Foreskin fibroblast (primary cell): ENCODE measurements at places on chromosomes 5 and 9.

DNA sequence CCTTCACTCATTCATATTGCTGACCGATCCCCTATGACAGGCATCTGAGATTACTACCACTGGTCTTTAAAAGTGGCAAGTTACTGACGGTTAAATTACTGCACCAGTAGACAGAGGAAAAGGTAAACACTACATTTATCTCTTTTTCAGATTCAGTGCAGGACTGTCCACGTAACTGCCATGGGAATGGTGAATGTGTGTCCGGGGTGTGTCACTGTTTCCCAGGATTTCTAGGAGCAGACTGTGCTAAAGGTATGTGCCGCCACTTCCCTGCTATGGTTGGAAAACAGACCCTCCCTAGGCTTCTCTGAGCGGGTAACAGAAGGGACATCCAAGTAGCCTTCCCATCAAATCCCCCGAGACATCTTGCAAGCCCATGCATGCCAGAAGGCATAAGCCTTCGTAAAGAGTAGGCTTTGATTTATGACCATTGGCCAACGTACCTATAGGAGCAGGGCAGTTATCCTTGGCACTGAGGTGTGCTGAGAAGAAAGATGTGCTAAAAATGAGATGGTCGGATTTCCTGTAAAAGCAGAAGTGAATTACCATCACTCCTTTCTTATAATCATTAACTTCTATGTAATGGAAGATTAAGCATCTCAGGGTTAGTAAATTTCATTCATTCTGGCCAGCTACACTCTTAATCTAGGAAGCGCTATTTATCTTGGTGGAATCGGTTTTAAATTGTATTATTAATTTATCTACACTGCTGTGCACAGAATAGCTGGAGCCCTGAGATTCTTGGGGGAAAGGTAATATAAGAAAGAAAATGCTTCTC, 193.4 kb upstream of the WWC1 start:
- no peak for DNase-seq

DNA sequence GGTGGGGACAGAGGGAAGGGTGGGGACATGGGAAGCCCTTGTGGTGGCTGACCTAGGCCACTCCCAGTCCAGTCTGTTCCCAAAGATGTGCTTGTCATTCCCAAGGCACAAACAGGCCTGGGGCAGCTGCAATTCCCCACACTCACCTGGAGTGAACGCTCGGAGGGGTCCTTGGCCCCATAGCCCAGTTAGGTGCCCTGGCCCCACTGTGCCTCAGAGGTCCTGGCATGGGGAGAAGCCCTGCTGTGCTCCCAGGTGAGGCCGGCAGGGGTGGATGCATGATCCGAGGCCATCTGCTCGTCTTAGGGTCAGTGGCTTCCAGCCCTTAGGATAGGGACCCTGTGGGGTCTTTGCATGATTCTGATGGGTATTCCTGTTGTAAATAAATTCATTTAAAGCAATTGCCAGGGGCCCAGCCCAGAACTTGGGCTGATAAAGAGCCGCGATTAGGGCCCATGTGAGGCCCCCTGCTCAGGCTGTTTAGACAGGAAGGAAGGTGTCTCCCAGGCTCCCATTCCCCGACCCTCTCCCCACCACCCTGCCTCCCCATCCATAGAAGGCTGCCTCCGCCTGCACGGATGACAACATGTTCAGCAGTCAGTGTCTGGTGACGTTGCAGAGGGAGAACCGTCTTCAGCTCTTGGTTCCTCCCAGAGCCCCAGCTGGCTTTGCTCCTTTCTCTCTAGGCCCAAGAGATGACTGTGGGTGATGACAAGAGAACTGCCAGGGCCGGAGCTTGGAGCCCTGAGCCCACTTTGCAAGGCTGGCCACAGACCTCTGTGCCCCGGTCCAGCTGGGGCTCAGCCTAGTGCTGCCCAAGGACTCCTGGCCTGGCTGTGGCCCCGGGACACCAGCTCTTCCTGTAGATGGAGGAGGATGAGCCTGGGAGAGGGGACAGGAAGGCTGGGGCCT, 28.4 kb upstream of the IRX4 start:
- no peak for DNase-seq

GRCh38 chr5:52725808-52726207, 61.9 kb upstream of the ITGA1 start:
- no peak for DNase-seq

- no peak for DNase-seq
These were observed 18.8 kb downstream of the SMIM3 start for GRCh38 chr5:150797384-150797783.

DNA sequence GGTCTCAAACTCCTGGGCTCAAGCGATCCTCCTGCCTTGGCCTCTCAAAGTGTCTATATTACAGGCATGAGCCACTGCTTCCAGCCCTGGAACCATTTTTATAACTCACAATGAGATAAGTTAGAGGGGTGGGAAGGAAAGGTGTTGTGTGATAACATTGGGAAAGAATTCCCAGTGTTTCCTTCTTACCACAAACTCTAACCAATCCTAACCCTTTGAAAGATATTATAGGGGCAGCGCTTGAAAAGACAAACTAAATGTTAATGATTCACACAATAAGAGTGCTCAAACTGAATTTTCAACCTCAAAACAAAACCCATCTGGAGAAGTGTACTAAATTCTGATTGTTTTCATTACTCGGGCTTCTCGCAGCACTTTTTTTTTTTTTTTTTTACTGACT, 109.7 kb downstream of the TSSK1B start:
- DNase-seq = no peak

DNA sequence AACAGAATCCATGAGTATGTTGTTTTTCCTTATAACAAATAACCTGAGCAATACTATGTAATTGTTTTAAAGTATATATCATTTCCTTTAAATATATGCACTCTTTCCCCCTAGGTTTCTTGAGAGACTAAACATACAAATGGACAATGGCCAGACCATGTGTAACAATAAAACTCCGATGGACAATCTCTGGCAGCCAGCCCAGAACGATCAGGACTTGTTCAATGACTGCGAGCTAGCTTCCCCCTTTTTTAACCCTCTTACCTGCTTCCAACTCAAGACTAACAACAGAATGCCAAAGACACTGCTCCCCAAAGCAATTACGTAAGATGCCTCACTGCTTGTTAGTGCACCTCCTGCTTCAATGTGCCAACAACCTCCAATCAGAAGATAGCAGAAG, 94.9 kb downstream of the HTR4 start:
- no peak for DNase-seq

DNA sequence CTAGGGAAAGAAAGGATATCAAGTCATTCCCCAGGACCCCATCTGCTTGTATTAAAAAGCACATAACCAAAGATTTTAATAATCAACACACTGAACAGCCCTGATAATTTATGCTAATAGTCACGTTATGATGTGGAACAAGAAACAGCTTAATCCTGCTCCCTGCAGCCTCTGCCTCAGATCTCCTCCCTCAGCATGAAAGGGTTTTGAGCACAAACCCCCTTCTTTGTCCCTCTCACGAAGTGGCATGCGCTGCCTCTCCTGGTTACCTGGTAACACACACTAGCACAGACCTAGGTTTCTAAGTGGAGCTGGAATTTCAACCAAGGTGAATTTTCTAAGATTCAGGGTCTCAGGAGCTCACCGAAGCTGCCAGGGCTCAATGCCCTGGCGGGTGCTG, 5.1 kb downstream of the IGFBPL1 start:
- no peak for DNase-seq

GRCh38 chr9:102202126-102202525, 463.7 kb upstream of the GRIN3A start:
- DNase-seq = no peak

DNA sequence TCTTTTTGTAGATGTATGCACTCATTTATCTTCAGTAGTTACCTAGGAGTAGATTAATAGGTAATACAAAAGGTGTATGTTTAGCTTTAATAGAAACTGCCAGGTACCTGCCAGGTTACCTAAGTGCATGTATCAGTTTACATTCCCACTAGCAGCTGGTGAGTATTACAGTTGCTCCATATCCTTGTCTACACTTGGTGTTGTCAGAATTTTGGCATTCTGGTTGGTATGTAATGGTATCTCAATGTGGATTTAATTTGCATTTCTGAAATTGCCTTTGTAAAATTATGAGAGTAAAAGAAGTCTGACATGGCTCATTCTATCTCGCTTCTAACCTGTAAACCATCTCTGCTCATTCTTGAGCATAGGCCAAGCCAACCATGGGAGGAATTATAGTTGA, 38.3 kb upstream of the SIL1 start:
- DNase-seq = no peak

GRCh38 chr5:115487168-115487567, 57.4 kb downstream of the FEM1C start:
- no peak for DNase-seq

- no peak for DNase-seq
These were observed 935.1 kb upstream of the WWC1 start for GRCh38 chr5:167356374-167356773.

GRCh38 chr5:61678966-61679365, 346.9 kb downstream of the ZSWIM6 start:
- DNase-seq = no peak

- no peak for DNase-seq
These were observed 22.0 kb upstream of the NIPBL start for GRCh38 chr5:36854402-36855140.

GRCh38 chr9:135666534-135667462, 3.7 kb downstream of the LCN9 start:
- no peak for DNase-seq

GRCh38 chr9:14165376-14166035, 148.4 kb downstream of the NFIB start:
- no peak for DNase-seq

DNA sequence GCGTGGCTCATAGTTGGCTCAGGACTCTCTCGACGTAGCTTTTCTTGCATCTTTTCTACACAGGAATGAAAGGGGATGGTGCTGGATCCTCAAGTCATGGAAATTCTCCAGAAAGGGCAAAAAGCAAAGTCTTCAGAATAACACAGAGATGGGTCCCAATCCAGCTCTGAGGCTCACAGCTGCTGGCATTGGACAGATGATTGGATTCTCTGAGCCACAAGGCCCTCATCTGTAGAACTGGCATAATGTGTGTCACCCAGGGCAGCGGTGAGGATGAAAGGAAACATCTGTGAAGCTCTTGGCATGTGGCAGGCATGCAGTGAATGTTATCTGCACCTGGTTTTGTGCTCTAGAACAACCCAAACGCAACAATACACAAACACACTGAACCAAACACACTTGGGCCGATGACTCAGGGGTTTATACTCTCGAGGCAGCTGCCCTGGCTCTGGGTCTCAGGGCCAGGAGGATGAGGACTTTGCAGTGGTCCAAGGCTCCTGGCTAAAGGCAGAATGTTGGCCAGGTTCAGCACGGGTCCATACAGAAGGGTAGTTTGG, 64.0 kb upstream of the UBTD2 start:
- DNase-seq = no peak

- no peak for DNase-seq
These were observed 393.8 kb downstream of the EBF1 start for GRCh38 chr5:158705901-158706300.

GRCh38 chr5:5017827-5018577, 122.1 kb upstream of the ADAMTS16 start:
- DNase-seq = no peak

DNA sequence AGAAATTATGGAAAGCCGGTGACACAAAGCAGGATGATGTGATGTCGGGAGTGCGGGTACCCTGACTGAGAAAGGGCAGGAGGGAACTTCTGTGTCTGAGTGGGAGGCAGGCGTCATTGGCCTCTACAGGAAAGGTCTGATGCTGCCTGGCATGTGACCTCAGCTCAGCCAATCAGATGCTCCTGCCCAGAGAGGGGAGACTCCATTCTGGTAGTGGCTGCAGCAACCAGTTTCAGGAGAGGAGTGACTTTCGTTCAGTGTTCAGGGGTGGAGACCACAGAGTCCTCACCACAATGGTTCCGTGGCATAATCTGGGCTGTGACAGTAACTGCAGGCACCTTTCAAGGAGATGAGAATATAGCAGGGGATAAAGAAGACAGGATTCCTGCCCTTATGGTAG, 6.7 kb upstream of the SFXN1 start:
- DNase-seq = no peak

DNA sequence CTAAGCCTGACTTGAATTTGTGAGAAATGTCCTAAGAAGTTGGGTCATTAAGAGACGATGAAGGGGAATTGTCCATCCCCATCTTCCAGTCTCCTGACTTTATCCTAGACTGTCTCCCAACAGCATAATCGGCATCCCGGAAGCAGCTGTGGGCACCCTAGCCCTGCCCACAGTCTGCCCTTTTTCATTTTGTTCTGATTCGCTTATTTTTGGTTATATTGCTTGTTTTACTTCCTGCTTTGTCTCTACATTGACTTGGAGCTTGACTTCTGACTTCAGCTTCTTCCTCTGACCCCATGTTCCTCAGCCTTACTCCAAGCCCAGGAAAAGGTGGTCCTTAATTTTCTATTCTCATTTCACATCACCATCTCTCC, 41.8 kb downstream of the UGCG start:
- no peak for DNase-seq

- peak; percentile 87 for DNase-seq
These were observed 12.0 kb downstream of the ADRA1B start for GRCh38 chr5:159928122-159928909.

DNA sequence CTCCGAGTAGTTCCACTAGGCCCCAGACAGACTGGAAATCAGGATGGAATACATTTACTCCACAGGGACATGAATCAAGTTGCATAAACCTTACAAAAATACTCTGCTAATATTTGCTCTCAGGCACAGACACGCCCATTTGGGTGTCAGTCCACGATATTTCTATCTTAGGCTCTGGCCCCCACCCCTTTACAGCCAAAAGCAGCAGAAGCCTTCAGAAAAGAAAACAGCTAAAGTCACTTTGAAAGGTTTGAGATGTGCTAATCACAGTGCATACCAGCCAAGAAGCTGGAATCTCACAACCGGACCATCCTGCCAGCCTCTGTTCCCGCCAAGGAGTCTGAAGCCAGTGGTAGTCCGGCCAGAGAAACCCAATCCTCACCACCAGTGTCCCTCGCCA, 22.6 kb downstream of the PTPN3 start:
- no peak for DNase-seq

DNA sequence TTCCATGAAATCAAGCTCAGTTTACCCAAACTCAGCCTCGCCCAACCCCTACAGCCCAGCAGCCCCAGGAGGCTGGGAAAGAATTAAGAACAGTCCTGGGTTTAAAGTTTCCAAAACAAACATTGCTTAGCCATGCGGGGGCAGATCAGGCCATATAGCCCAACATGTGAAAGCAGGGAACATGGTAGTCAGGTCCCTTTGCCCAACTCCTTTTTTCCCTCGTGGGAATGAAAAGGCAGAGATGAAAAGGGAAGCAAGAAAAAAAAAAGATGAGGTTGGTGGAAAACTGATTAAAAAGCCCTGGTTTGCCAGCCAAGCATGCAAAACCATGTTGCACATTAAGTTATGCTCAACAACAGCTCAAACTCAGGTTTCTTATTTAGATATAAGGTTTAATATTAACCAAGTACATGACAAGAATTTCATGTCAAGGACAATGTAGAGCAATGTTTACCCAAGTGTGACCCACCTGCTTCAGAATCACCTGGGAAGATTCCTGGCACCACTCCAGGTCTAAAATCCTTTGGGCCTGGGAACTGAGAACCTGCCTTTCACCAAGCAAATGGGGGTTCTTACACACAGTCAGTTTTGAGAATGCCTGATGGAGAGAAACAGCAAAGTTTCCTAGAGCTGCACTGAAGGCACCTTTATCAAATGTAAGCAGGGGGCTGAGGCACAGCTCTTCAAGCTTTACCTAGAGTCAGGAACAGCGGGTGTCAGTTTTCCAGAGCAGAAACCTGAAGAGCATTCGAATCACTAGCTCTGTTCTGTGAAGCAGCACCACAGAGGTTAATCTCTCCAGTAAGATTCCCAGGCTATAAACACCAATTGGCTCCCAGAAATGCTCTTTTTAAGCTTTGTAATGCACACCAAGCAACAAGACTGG, 1.7 kb downstream of the FREM1 start:
- DNase-seq = no peak

- DNase-seq = no peak
These were observed 412.9 kb downstream of the CHSY3 start for GRCh38 chr5:130316971-130317680.

- peak; percentile 49 for DNase-seq
These were observed 78.8 kb downstream of the GNAQ start for GRCh38 chr9:77952635-77953328.
